ENCODE measurements at places on chromosomes 7 and 10. TPM values are rescaled to one million over a fixed set of nuclear protein-coding genes. Genes with fewer than 3 reads are reported as not detected.

Gene MKLN1
- total RNA-seq = 39.1 TPM

Gene CALY
- total RNA-seq = 3.6 TPM

Gene ASAH2B
- total RNA-seq = 3.7 TPM

Gene SYT15
- total RNA-seq = 1.2 TPM

Gene PAX2
- total RNA-seq = 0.19 TPM

Gene KIF11
- 14.6 TPM for total RNA-seq

Gene GJD4
- 0.17 TPM for total RNA-seq

Gene PNLIP
- total RNA-seq = not detected

Gene ZNF736
- not detected for total RNA-seq

Gene PPP1R3C
- 5.4 TPM for total RNA-seq

Gene TMEM130
- total RNA-seq = 0.17 TPM

Gene MLXIPL
- 27.8 TPM for total RNA-seq

Gene C10orf105
- not detected for total RNA-seq

Gene SLC26A3
- total RNA-seq = 4.7 TPM

Gene CYP2C9
- 2.8 TPM for total RNA-seq

Gene KIAA1217
- total RNA-seq = 99.0 TPM

Gene VSTM2A
- total RNA-seq = 30.7 TPM

Gene KLLN
- 2.2 TPM for total RNA-seq

Gene FAM149B1
- 25.0 TPM for total RNA-seq

Gene SPDYE2B
- not detected for total RNA-seq
